Stimulated activated CD4-positive, alpha-beta T cell treated with anti-CD3 and anti-CD28 coated beads, Interleukin-2, amount 100 ng/mL, for 48 hours (primary cell): ENCODE measurements at places on chromosomes 1 and 21.

- DNase-seq = no peak
Observed at GRCh38 chr1:118944133-118944532, 44.0 kb downstream of the TBX15 start.

GRCh38 chr1:20322825-20323612 lies 32.3 kb downstream of the VWA5B1 start:
- DNase-seq = peak; percentile 20

GRCh38 chr1:109808703-109809102 lies 45.0 kb upstream of the EPS8L3 start:
- DNase-seq = no peak

GRCh38 chr21:28827422-28827821 lies 165.3 kb downstream of the LTN1 start:
- DNase-seq = no peak

- no peak for DNase-seq
Observed at GRCh38 chr1:234921266-234922062, 207.2 kb downstream of the TOMM20 start.

GRCh38 chr1:55623311-55623710 lies 408.1 kb upstream of the USP24 start:
- no peak for DNase-seq

GRCh38 chr1:164440232-164440631 lies 118.8 kb upstream of the PBX1 start:
- no peak for DNase-seq

- DNase-seq = peak; percentile 13
Observed at GRCh38 chr21:43881283-43881682, 16.3 kb downstream of the AGPAT3 start.

DNA sequence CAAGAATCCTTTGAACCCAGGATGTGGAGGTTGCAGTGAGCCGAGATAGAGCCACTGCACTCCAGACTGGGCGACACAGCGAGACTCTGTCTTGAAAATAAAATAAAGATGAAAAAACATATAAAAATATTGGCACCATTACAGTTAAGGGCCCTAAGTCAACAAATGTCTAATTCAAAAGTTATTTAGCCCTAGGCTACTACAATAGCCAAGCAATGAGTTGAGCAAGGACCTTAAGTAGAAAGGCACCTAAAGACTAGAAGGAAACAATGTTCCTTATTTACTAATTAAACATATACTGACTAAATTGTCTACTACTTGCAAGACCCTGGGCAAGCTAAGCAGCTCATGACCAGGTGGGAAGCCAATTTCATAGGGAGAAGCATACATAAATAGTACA lies 4.1 kb downstream of the PIK3R3 start:
- DNase-seq = no peak

DNA sequence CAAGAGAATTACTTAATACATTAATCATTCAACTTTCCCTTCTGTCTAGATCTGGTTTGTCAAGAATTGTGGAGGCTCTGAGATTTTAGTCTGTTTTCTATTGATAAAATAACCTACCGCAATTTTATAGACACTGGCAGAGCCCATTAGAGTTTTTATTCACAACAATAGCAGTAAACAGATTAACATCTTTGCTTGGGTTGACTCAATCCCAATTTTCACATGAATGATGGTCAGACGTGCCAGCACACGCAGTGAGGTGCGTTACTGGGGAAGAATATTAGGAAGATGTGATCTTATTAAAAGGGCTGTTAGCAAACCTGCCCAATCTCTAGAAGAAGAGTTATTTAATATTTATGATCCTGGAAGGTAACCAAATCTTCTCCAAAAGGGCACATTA lies 736.6 kb downstream of the MRPL39 start:
- no peak for DNase-seq

DNA sequence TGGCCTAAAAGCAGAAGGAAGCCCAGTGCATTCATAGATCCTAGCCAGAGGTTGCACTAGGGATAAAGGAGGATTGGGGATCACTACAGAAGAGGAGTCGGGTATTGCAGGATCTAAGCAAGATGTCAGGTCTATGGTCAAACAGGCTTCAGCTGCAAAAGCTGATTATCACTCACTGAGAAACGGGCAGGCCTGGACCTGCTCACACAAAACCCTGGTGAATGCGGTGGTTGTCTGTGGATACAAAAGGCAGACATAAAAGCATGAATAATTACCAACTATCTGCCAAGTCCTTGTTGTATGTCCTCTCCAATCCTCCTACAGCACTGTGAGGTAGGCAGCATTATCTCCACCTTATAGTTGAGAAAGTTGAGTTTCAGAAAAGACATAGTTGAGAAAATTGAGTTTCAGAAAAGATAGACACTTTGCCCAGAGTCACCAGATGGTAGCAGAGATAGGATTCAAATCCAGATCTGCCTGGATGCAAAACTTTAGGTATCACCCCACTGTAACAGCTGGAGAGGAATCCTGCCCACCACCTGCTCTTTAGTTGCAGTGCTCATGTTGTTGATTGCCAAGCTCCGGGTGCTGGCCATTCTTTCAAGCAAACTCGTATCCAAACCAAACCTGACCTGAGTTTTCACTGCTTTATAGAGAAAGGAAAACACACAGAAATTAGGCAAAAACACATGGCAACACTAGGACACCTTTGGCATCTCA lies 49.6 kb upstream of the HOOK1 start:
- DNase-seq = no peak

GRCh38 chr1:226679262-226679661 lies 59.8 kb downstream of the ITPKB start:
- no peak for DNase-seq
